ENCODE measurements at places on chromosomes 6 and 20. TPM values are rescaled to one million over a fixed set of nuclear protein-coding genes. Genes with fewer than 3 reads are reported as not detected.

The TMEM239 gene
- not detected for total RNA-seq

DNA sequence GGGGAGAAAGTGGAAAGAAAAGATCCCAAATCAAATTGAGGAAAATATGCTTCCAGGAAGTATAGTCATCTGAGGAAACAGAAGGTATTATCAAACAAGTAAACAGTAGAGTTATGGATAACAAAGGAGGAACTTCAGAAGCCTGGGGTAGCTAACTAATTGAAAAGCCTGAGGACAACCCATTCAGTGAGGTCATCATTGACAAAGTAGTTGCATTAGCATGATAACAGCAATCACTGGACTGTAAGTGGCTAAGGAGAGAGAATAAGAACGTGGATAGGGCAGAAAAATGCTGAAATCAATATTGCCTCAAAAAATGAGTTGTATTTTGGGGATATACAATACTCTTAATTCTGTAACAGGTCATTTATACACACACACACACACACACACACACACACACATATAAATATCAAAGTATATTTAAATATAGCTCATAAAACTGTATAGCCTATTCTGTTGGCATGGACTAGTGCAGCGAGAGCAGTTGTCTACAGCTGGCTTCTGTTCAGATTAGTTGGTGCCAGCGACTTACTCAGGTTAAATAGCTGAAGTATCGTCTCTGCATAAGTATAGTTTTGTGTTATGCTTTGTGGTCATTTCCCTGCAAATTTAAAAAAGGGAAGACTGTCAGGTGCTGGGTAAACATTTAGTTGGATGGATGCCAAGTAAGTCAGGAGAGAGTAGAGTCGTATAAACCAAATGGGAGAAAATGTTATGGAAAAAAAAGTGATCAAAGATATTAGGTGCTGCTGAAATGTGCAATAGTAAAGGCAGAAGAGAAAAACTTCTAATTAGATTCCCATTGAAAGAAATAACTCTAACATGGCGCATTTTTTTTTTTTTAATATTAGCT, 33.8 kb upstream of the CTAGE9 start:
- peaks cover 11% of the 10 kb centered on the region for H3K27me3 ChIP-seq
- no peak for DNase-seq
- H3K27ac ChIP-seq = no peak overlapping the region
- no peaks in the 10 kb centered on the region for H3K36me3 ChIP-seq

The NT5E gene
- 17.3 TPM for total RNA-seq

The GHRH gene
- not detected for total RNA-seq

DNA sequence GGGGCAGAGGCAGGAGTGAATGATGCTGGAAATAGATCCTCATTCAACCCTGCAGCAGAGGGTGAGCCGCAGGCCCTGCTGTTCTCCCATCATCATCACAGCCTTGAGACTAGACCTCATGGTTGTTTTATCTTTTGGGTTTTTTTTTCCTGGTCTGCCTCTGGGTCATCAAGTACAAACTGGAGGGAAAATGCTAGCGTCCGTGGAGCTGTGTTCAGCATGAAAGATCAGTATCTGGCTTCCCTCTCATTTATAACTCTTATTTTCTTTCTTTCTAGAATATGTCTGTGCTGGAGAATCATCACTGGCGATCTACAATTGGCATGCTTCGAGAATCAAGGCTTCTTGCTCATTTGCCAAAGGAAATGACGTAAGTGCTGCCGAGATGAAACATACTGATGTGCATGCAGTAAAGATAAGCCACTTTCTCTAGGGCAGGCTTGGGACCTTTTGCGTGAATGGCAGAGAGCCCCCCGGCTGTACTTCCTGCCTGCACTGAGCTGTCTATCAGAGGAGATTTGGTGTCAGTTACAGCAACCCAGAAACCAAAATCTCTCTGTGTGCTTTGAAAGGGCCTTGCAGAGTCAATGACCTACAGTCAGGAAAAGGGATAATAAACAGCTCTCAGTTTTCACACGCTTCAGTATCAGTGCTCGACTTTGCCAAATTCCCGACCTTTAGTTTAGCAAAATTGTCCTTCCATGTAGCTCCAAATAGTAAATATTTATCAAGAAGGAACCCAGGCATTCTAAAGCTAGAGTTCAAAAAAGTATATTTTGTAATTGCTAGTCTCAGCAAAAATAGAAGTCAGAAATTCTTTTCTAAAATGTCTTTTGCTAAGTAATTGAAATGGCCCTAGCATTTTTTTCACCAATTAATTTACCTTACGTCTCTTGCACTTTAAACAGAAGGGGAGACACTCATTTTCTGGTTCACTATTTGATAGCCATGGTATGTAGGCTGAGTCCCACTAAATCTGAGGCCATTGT, 76.3 kb downstream of the MTFR2 start:
- no peak overlapping the region for H3K4me3 ChIP-seq
- H3K27me3 ChIP-seq = peaks cover 4% of the 10 kb centered on the region
- DNase-seq = no peak
- no peak overlapping the region for H3K27ac ChIP-seq

DNA sequence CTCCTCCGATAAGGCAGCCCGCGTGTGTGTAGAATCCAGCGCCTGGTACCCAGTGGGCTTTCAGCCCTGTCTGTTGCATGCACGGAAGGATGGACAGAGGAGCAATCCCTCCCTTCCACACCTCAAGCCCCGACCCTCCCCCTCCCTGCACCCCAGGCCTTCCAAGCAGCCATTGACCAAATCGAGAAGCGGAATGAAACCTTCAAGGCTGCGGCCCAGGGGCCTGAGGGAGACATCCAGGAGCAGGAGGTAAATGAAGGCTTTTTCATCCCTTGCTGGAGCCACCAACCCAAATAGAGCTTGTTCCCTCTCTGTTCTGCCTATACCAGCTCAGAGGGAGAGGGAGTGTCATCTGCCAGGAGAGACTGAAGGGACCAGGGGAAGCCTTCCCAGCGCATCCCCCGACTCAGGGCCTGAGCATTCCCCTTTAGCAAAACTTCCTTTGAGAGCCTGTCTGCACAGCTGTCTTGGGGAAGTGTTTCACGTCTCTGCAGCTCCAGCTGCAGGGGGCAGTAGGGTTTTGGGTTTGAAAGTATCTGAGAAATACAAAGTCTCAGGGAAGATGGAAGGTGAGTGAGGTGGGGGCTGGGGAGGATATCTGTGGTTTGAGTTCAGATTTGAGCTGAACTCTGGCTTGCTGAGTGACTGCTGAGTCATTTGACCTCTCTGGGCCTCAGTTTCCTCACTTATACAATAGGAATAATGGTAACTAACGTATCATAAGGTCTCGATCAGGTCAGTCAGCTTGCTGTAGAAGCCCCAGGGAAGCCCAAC, 16.1 kb downstream of the FGD2 start:
- H3K36me3 ChIP-seq = peaks cover 33% of the 10 kb centered on the region
- peaks cover 81% of the 10 kb centered on the region for H3K4me1 ChIP-seq
- H3K27ac ChIP-seq = peak overlapping the region; percentile 85
- no peaks in the 10 kb centered on the region for H3K27me3 ChIP-seq
- no peak overlapping the region for H3K4me3 ChIP-seq

- DNase-seq = no peak
- no peaks in the 10 kb centered on the region for H3K27me3 ChIP-seq
- peaks cover 14% of the 10 kb centered on the region for H3K4me1 ChIP-seq
- H3K36me3 ChIP-seq = peaks cover 59% of the 10 kb centered on the region
Observed at GRCh38 chr20:41123631-41124030, 13.7 kb upstream of the PLCG1 start.

DNA sequence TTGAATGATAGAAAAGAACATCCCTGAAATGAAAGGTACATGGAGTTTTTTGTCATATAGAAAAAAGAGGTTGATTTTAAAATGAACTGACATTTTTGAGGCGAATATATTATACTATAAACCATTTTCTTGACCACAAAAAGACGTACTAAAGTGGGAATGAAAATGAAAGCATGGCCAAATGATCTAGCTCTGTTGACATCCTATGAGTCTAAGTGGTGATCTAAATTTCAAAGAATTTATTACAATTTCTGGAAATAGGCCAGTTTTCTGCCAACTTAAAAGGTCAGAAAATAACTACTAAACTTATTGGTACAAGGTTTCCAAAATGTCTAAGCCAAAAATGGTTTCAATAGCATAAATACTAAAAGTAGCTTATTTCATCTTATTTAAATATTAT, 536.8 kb downstream of the EYS start:
- no peaks in the 10 kb centered on the region for H3K36me3 ChIP-seq
- DNase-seq = no peak
- H3K4me1 ChIP-seq = no peaks in the 10 kb centered on the region
- no peak overlapping the region for H3K4me3 ChIP-seq
- no peaks in the 10 kb centered on the region for H3K27me3 ChIP-seq
- no peak overlapping the region for H3K27ac ChIP-seq

The OOEP gene
- 1.1 TPM for total RNA-seq

GRCh38 chr20:47031821-47032220, 137.2 kb downstream of the EYA2 start:
- H3K36me3 ChIP-seq = no peaks in the 10 kb centered on the region
- no peaks in the 10 kb centered on the region for H3K4me1 ChIP-seq
- H3K27me3 ChIP-seq = peaks cover 11% of the 10 kb centered on the region
- DNase-seq = no peak

The PDE7B gene
- 3.5 TPM for total RNA-seq

DNA sequence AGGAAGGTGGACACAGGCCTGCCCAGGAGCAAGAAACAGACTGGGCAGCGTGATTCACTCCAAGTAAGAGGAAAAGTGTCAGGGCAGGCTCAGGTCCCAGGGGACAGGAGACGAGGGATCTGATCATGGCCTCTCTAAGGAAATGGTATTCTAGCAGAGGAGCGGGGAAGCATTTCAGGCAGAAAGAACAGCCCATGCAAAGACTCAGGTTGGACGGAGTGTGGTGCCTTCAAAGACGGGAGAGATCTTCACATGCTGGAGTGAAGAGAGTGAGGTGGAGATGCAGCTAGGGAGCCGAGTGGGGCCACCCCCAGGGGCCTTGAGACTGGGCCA, 161.1 kb downstream of the SYCP2 start:
- H3K4me3 ChIP-seq = no peak overlapping the region
- no peaks in the 10 kb centered on the region for H3K27me3 ChIP-seq
- no peaks in the 10 kb centered on the region for H3K36me3 ChIP-seq
- H3K27ac ChIP-seq = no peak overlapping the region

DNA sequence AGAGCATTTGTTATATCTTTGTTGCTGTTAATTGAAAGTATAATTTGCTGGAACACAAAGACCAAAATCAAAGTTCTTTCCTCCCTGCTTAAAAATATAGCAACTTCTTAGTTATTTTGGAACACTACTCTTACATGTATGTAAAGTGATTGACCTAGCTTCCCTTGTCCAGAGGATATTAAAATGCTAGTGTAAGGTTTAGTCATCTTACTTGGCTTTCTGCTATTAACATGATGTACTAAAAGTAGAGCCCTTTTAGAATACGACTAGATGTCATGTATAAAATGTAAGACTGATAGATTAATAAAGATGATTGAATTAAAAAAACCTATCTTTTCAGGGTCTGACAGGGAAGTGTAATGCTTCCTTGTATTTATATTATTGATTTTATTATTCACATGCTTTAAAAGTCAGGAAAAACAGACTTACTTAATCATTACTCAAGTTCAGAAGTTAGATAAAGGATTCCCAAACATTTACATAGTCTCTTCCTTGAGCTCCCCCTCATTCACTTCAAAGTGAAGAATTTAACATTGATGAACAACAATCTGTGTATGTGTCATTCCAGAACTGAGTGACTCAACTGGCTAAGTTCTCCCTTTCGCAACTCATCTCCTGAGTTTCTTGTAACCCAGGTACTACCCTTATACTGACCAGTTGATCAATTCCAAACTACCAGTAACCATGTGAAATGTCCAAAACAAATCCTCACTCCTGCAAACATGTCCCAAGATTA, 50.9 kb downstream of the BTBD9 start:
- H3K4me1 ChIP-seq = peaks cover 5% of the 10 kb centered on the region
- no peak overlapping the region for H3K27ac ChIP-seq
- no peaks in the 10 kb centered on the region for H3K27me3 ChIP-seq
- no peak overlapping the region for H3K4me3 ChIP-seq

GRCh38 chr6:30828027-30828962, 56.0 kb upstream of the DDR1 start:
- peak overlapping the region; percentile 98 for H3K27ac ChIP-seq
- peak overlapping the region; percentile 82 for H3K4me3 ChIP-seq
- H3K27me3 ChIP-seq = no peaks in the 10 kb centered on the region
- H3K36me3 ChIP-seq = peaks cover 13% of the 10 kb centered on the region
- H3K4me1 ChIP-seq = peaks cover 56% of the 10 kb centered on the region

The HLA-DMA gene
- 57.9 TPM for total RNA-seq

The SLC22A2 gene
- total RNA-seq = not detected

All from activated CD8-positive, alpha-beta memory T cell treated with anti-CD3 and anti-CD28 coated beads, Interleukin-2, amount 10 ng/mL, durations not matched to agents 7 days and 5 days (primary cell).